ENCODE measurements at places on chromosomes 12 and 14.

DNA sequence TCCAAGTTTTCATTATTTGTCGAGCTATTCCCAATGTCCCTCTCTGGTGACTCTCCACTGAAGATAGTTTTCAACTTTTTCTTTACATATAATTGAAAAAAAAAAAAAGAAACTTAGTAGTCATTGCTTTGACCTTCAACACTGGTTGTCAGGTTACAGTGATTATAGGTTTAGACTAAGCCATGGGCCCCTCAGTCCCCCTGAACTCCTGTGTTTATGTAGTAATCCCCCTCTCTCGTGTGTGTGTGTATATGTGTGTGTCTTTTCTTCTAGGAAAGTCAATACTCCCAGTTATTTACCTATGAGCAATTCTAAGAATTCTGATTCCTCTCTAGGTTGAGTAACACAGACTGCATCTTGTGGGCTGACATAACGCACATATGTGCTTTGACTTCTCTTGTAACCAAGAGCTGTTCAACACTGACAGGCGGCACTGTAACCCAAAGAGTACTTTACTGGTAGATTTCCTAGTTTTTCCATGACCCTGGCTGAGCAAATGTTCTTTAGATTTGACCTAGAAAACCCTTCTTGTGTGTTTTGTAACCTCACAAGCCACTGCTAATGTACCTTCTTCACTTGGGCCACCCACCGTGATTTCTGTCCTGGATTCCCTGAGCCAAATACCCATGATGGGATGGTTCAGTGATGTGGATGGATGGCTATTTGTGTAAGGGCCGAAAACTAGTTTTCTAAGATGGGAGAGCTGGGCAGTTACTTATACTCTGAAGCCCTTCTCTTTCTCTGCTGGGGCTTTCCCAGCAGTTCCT, 15.0 kb upstream of the MANSC4 start:
- peak; percentile 43 for DNase-seq

DNA sequence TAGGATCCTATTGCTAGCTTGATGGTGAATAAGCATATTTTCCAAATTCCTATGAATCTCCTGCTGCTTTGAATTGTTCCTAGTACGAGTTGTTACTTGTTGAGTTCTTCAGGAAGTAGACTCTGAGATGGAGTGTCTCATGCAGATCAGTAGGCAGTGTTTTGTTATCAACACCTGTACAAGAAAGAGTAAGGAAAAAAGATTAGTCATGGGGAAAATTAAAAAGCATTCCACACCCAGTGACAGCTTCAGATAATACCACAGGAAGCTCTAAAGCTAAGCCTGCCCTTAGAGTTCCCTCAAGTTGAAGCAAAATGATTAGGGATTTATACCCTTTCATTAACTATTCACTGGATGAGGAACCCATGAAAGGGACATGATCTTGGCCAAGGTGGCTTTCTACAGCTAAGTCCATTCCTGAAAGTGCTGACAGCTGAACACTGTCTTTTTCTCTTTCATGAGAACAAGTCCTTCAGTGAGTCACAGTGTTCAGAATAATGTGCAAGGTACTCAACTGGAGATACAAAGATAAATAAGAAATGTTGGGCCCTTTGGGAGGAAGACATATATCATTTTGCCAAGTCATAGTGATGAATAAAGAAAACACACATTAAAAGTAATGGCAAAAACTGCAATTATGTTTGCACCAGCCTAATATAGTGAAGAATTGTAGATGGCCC, 49.1 kb downstream of the CCER1 start:
- peak; percentile 23 for DNase-seq

GRCh38 chr12:6866920-6867412, 365 bp upstream of the TPI1 start:
- no peak for DNase-seq

GRCh38 chr12:27309995-27310315, 22.7 kb upstream of the BMAL2 start:
- DNase-seq, result no peak

- no peak for DNase-seq
Measured at GRCh38 chr12:3147260-3147659, 70.1 kb downstream of the TSPAN9 start.

GRCh38 chr12:28507033-28507432, 316.8 kb downstream of the CCDC91 start:
- peak; percentile 80 for DNase-seq

- no peak for DNase-seq
Measured at GRCh38 chr12:110182281-110182680, 58.1 kb downstream of the IFT81 start.

DNA sequence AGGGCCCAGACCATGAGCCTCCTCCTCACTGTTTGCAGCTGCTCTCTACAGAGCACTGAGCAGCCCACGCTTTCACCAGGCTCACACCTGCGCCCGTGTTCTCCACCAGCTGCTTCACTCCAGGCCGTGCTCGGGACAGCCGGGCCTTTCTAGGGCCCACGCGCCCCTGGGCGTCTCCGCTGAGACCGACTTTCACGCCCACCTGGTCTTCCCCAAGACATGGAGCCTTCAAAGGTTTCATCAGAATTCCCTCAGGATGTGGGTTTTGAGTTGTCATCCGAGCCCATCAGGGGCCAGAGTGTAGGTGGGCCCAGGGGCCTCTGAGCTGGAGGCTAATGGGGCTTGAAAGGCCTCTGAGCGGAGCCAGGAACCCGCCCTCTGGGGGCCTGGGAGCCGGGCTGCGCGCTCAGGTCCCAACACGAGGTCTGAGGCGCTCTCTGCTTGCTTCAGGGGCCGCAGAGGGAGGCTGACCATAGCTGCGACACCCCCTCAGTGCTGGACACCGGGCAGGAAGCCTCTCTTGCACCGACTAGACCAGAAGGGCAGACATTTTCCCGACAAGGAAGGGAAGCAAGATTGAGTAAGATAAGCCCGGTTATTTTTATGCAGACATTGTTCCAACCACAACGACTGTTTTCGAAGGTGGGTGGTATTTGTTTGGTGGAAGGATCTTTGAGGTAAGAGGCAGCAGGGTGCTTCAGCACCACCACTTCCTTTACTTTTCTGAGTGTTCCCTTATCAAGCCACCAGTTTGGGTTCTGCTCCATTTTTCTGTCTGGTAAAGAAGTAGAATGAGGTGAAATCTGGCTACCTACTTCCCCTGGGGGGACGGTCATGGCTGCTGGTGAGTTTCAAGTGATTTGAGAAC, 125.0 kb upstream of the FUT8 start:
- DNase-seq, result peak; percentile 21

DNA sequence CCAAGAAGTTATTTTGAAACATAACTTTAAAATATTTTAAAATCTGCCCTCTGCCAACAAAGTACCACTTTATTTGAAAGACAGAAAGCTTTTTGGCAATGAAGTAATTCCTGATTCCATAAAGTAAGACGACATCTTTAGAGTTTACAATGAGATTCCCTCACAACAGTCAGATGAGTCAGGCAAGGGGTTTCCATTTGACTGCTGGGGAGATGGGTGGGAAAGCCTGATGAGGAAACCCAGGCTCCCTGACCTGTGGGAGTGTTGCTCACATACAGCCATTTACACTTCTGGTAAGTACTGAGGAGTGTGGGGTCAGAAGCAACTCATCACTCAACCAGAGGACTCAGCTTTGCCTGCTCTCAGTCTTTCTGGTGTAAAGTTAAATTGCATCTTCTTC, 10.2 kb downstream of the KITLG start:
- DNase-seq, result peak; percentile 78

DNA sequence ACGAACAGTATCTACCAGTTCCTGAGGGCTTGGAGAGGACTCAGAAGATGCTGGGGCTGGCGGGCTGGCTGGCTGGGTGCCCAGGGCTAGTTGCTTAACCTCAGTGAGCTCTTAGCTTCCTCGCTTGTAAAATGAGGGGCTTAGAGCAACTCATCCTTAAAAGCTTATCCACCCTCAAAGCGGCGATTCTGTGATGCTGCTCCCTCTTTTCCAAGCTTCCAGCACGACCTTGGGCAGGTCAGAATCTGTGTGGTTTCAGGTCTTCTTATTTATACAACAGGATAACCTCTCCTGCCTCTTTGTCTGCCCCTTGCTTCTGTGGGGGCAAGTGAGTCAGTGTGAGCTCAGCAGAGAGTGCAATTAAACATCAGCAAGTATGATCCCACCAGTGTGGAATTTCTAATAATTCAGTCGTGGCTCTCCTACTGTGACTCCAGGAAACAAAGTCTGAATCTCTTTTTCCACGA, 281.8 kb downstream of the KSR2 start:
- no peak for DNase-seq

GRCh38 chr12:3658327-3659163, 94.4 kb downstream of the CRACR2A start:
- DNase-seq, result peak; percentile 46

DNA sequence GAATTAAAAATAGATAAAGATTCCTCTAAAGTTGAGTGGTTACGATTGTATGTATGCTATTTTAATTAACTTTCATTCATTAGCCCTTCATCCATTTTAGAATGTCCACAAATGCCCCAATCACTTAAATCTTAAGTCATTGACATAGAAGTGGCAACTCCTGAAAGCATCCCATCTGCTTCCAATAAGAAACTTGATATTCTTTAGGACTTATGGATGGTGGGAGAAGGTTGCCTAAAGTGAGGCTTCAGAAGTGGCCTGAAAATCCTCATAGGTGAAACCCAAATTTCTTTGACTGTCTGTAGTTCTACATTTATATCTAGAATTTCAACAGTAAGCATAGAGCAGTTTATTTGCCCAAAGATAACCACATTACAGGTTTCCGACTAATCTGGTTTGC, 161.7 kb upstream of the HMGA2 start:
- DNase-seq, result no peak

- DNase-seq, result no peak
Measured at GRCh38 chr12:29528161-29528560, 30.7 kb upstream of the OVCH1 start.

DNA sequence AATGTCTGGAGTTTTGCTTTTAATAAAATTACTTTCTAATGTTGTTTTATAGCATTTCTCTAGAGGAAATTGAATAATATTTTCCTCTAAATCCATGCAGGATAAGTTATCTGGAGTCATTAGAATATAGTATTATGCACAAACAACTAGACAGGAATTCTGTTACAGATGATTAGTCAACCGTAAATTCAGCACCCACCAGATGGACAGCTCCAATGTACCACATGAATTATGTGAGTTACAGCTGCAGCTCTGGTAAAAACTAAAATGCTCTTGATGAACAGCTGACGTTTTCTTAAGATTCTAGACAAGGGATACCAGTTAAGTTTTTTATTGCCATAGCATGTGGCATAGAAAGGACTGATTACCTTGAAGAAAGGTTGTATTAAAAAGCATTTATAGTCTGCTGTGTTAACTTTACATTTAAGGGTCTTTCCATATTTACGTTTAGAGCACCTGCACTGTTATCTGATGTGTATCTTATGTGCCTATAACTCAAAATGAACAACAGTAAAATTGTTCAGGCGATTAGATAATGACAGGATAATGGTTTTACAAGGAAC, 321.4 kb upstream of the LRFN5 start:
- peak; percentile 22 for DNase-seq

- peak; percentile 6 for DNase-seq
Measured at GRCh38 chr12:70842136-70842535, 78.4 kb downstream of the PTPRR start.

DNA sequence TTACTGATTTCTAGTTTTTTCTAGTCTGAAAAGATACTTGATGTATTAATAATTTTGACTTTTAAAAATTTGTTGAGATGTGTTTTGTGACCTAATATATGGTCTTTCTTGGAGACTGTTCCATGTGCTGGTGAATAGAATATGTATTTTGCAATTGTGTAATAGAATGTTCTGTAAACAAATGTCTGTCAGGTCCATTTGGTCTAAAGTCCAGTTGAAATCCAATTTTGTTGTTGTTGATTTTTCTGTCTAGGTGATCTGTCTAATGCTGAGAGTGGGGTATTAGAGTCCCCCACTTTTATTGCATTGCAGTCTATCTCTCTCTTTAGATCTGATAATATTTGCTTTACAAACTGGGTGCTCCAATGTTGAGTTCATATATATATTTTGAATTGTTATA, 175.8 kb downstream of the RPAP3 start:
- DNase-seq, result no peak

DNA sequence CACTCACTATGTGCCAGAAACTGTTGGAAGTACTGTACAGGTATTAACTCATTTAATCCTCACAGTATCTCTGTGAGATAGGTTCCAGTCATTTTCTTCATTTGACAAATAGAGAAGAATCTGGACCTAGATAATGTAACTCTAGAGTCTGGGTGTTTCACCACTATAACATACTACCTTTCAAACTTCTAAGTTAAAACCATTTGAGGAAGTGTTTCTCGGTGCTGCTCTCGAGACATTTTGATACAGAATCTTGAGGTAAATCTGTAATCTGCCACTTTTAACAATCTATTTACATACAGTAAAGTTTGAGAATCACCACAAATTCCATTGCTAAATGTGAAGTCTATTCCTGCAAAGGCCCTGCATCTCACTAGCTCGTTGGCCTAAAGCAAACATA, 8.8 kb downstream of the OLR1 start:
- no peak for DNase-seq

GRCh38 chr14:99791476-99792209, 1.6 kb upstream of the EML1 start:
- no peak for DNase-seq

DNA sequence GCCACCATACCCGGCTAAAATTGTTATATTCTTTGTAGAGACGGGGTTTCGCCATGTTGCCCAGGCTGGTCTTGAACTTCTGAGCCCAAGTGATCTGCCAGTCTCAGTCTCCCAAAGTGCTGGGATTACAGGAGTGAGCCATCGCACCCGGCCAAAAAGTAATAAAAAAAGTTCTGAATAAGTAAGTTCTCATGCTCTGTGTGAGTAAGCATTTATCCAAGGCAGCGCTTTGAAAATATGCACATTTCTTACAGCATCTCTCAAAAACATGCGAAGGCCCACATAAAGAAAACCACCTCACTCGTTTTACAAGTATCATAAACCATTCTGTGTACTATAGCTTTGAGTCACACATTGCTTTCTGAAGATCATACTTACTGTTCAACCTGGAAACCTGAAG, 8.6 kb downstream of the GIT2 start:
- no peak for DNase-seq

GRCh38 chr12:111409403-111409779, 3.7 kb downstream of the SH2B3 start:
- peak; percentile 51 for DNase-seq

- no peak for DNase-seq
Measured at GRCh38 chr14:68668531-68668930, 124.3 kb downstream of the ZFP36L1 start.

DNA sequence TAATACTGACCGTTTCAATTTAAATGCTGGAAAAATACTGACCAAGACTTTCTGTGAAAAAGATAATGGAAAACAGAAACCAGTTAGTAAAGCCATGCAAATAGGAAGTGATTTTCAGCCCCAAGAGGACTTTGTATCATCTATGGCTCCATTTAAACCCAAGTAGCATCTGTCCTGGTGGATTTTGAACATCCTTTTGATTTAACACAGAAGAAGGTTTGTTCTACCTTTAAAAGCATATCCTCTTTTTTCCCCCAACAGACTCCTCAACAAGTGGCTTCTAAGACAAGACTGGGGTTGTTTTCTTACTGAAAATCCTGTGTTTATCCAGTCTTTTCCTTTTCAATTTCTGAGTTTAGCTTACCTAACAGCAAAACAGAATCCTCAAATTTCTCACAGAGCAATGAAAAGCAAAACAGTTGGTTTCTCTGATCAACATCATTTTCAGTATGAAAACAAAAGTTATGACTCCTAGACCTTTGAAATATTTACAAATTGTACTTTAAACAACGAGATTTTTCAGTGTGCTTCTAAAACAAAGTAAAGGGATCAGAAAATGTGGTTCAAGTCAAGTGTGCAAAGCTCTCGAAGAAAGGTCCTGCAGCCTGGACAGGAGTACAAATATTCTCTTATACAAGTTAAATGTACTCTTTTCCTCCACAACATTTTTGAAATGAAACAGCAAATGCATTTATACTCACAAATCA, 2.9 kb downstream of the PHLDA1 start:
- peak; percentile 38 for DNase-seq
